COLO829 (cell line): ENCODE measurements at places on chromosomes 4 and X.
A peak's percentile ranks its signal among the peaks of the same experiment; 100 is the strongest.

GRCh38 chr4:161254375-161254774 is 909.4 kb downstream of the FSTL5 start:
- no peak for DNase-seq

DNA sequence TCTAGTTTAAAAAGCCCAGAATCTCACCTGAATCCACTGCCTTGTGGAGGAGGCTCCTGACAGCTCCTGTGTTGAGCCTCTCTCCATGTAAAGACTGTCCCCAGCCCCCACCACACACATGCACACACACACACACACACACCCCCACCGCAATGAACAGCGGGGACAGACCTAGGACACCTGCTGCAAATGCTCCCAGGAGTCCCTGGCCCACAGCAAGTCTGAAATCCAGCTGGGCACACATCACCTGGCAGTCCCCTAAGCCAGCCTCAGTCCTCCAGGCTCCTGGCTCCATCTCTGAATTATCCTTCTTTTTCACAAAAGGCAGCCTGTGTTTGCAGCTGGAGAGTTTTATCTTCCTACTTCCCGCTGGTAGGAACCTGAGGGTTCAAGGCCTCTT is 6.6 kb upstream of the FAM53A start:
- DNase-seq, result no peak

DNA sequence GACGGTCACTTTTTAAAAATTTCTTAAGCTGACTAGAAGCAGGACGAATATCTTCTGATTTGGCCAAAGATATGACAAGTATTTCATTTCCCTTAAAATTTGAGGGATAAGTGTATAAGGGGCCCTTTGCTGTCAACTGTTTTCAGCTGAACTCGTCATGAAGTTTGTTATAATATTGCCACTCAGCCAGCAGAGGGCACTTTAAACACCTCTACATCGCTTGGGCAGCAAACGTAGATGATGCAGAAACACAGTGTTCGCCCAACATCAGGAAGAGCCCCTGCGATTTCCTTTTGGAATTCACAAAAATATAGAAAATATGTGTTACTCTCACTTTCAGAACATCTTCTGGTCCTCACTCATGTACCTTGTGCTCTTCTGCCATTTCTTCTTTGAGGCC is 435.7 kb upstream of the FMR1 start:
- DNase-seq, result peak; percentile 21

DNA sequence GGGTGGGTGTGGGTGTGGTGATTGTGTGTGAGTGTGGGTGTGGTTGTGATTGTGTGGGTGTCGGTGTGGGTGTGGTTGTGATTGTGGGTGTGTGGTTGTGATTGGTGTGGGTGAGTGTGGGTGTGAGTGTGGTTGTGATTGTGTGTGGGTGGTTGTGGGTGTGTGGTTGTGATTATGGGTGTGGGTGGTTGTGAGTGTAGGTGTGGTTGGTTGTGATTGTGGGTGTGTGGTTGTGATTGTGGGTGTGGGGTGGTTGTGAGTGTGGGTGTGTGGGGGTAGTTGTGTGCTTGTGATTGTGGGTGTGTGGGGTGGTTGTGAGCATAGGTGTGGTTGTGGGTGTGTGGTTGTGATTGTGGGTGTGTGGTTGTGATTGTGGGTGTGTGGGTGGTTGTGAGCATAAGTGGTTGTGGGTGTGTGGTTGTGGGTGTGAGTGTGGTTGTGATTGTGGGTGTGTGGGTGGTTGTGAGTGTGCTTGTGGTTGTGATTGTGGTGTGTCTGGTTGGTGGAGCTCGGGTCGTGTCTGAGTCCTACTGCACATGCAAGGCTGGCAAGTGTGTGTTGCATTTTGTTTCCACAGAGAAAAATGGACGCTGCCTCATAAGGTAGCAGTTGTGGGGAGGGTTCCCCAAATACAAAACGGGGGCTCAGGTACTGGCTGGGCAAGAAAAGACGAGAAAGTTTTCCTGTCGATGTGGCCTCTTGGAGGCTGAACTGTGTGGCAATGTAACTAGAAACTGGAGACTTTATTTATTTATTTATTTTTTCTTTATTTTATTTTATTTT is 116.7 kb downstream of the UBE2K start:
- no peak for DNase-seq

DNA sequence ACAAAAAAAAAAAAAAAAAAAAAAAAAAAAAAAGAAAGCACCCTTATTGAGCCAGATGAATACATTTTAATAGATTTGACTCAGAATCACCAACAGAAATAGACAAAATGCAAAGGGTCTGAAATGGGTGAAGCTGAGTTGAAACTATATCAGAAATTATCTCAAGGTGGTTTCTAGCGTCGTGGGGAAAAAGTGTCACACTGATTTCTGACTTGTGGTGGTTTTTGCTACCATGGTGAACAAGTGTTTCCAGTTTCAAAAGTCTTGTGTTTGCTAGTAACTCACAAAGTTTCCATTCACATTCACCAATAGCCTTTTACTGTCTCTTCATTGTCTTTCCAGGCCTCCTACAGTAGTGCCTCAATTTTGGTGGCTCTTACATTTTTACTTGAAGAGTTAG is 135.5 kb downstream of the ARHGAP24 start:
- DNase-seq, result no peak

GRCh38 chrX:103779141-103779789 is 2.6 kb downstream of the PLP1 start:
- DNase-seq, result peak; percentile 45

GRCh38 chr4:188127214-188127874 is 11.9 kb upstream of the TRIML1 start:
- DNase-seq, result peak; percentile 88

DNA sequence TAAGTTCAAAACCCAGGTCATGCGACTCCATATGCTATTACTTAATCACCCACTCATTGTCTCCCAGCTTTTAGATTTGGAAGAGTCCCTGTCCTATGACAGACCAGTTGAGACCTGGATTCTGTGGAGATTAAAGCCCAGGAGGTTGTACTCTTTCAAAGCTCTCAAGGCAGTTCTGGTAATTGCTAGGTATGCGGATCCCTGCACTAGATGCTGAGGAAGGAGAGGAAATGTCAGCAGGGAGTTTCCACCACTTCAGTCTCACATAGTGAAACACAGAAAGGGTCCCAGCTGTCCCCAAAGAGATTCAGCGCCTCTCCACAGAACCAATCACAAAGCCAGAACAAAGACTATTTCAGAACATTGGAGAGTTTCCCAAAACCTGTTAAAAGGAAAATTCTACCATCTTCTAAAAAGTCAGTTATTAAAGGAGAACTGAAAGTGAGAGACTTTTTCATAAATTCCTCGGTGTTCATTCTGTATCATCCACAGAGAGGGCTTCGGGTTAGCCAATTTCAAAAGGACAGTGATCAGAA is 53.4 kb downstream of the IRF2 start:
- no peak for DNase-seq

- no peak for DNase-seq
Observed at GRCh38 chr4:99447079-99447478, 11.9 kb upstream of the ADH7 start.

- DNase-seq, result no peak
Observed at GRCh38 chr4:76160355-76160754, 12.2 kb upstream of the NUP54 start.

GRCh38 chr4:66885501-66886165 is 659.7 kb downstream of the CENPC start:
- DNase-seq, result no peak

DNA sequence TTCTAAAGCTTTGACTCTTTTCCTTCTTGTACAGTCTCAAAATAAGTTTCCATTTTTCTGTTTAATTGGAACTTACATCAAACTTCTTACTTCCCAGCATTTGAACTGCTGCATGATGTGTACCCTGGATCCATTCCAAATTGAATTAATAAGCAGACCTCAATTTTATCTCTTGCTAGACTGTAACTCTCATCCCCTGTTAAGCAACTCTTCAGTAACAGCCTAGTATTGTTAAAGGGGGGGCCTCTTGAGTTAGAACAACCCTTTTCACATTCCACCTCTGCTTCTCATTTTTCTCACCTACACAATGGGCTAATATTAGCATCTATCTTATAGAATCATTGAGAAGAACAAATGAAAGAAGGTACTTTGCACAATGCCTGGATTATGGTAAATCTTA is 169.4 kb downstream of the IL1RAPL1 start:
- no peak for DNase-seq

GRCh38 chr4:166012129-166013030 is 139.3 kb downstream of the TLL1 start:
- no peak for DNase-seq

GRCh38 chr4:90190525-90190924 is 63.3 kb downstream of the CCSER1 start:
- DNase-seq, result no peak

- DNase-seq, result no peak
Observed at GRCh38 chr4:6322761-6323566, 53.3 kb downstream of the WFS1 start.

GRCh38 chrX:142296421-142296820 is 91.3 kb upstream of the MAGEC2 start:
- DNase-seq, result no peak

DNA sequence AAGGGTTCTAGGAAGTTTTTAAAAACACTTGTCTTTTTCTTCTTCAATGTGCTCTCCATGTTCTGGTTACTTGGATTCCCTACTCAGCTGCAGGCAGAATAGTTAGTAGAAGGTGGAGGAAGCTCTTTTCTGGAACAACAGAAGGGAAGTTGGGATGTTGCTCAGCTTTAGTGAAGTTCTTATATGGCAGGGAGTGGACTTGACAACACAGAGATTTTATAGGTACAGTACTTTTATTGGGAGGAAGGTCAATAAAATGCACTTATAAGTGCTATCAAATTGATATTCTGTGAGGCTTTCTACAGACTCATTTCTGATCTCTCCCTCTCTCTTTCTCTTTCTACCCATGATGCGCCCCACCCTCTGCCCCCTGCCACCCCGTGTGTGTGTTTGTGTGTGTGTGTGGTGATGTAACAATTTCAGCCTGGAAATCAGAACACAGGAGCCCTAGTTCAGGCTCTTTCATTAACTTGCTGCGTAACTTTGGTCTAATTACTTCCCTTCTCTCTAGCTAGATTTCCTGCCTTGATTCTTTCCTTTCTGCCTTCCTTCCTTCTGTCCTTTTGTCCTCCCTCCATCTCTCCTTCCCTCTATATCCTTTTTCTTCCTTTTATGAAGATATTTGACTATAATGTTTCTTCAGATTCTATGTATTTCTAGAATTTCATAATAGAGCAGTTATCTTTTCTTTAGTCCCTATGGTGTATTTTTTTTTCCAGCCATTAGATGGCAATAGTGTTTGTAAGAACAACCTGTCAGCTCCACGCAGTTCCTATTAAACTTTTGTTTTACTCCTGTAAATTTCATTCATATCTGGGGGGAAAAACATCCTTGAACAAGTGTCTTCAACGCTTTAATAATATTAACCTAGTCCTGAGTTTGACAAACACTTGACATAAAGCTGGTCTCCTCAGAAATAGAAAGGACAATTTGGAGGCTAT is 37.1 kb downstream of the HEPH start:
- no peak for DNase-seq

GRCh38 chr4:129429581-129430320 is 333.8 kb downstream of the C4orf33 start:
- DNase-seq, result peak; percentile 71

DNA sequence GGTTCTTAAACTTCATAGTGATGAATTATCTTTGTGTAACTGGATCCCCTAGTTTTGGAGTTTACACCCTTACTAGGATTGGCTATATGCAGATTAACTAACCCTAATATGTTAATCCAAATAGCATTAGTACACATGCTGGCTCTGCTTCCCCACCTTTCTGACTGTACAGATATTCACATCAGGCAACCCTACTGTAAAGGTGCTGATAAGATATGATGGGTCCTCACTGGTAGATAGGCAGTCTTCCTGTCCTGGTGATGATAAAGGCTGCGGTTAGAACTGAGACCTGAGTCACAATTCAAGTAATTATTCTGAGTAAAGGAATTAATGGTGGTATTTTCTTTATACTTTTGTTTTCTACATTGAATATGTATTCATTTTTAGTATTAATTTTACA is 118.6 kb downstream of the COL4A5 start:
- no peak for DNase-seq

GRCh38 chr4:26779674-26780073 is 81.0 kb upstream of the STIM2 start:
- DNase-seq, result no peak

DNA sequence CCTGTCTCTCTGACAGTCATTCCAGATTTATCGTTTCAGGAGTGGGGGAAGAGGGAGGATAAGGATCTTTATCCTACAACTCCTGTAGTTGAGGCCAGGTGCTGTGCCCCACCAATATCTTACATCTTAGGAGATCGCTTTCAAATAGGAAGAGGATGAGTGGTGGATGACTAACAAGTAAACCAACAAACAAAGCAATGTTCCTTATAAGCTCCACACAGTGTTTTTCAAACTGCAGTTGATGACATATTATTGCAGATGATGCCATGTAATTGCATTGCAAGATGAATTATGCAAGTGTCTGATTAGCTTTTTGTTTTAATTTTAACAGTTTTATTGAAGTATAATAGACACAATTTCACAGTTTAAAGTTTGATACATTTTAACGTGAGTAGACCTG is 35.8 kb upstream of the TMEM164 start:
- no peak for DNase-seq

DNA sequence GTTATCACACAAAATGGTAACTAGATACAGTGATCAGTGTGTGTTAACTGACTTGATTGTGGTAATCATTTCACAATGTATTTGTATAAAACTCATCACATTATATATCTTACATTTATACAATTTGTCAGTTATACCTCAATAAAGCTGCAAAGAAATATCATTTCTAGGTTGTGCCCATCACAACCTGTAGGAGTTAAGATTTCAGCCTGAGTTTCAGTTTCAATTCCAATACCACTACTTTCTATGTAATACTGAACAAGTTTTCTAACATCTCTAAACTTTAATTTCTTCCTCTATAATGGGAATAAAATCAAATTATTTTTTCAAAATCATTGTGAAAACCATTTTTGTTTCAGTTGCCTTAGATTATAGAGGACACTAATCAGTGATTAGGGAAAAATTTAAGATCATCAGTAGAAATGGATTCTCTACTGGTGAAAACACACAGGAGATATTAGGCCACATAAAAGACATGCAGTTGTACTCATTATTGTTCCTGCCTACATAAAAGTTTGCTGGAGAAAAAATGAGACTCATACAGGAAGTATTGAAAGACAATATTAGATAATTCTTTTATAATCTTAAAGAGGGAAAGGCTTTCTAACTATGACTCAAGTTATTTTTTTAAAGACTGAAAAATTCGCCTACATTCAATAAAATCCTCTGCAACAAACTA is 18.4 kb upstream of the TBC1D1 start:
- DNase-seq, result no peak

DNA sequence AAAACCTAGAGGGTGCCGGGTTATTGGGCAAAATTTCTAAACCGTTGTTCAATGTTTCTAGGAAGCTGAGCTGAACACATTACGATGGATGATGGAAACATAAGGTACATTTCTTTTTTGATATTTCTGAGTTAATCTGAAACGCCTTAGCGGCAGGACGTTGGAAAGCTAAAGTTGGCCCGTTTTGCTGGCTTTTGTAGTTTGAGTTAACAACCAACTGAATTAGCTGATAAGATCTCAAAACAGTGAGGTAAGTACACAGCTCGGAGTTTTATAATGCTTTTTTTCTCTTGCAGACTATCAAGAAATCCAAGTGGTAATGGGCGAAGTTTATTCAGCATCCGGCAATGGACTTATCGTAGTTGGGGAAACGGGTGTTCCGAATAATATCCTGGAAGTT is 73.5 kb downstream of the PRSS12 start:
- DNase-seq, result no peak
